H1 (cell line): ENCODE measurements at places on chromosomes 1 and 21. TPM values are rescaled to one million over a fixed set of nuclear protein-coding genes. Genes with fewer than 3 reads are reported as not detected.

DNA sequence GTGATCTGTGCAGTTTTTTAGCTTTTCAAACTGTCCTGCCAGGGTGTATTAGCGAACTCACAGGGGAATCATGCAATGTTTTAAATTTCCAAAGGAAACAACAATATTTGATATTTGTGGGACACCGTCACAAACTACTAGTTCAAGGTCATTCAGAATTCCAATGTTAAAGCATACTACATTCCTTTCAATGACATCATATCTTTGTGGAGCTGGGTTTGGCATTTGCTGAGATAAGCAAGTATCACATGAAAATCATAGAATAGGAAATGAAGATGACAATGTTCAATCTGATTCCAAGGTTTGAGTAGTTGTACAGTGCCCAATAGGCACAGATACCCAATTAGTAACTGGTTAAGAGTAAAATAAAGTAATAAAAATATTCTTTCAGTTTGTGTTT is 35.6 kb downstream of the NUF2 start:
- peaks cover 2% of the 10 kb centered on the region for H3K36me3 ChIP-seq
- no peak overlapping the region for H3K4me3 ChIP-seq
- no peak for DNase-seq
- H3K27me3 ChIP-seq, result no peaks in the 10 kb centered on the region
- no peaks in the 10 kb centered on the region for H3K4me1 ChIP-seq

GRCh38 chr1:241844593-241844992 is 3.4 kb upstream of the EXO1 start:
- peaks cover 6% of the 10 kb centered on the region; the same call in 1 of the 2 replicates for H3K4me1 ChIP-seq
- H3K27me3 ChIP-seq, result no peaks in the 10 kb centered on the region
- no peak for DNase-seq
- no peaks in the 10 kb centered on the region for H3K36me3 ChIP-seq
- no peak overlapping the region for H3K4me3 ChIP-seq

- H3K27me3 ChIP-seq, result no peaks in the 10 kb centered on the region
- no peaks in the 10 kb centered on the region for H3K36me3 ChIP-seq
- H3K27ac ChIP-seq, result no peak overlapping the region
- H3K4me1 ChIP-seq, result no peaks in the 10 kb centered on the region
- no peak overlapping the region for H3K4me3 ChIP-seq
These were observed 187.0 kb downstream of the TPR start for GRCh38 chr1:186188004-186188539.

The OR10J1 gene
- total RNA-seq, result not detected in 2 replicates

GRCh38 chr1:174676856-174677255 is 229.1 kb downstream of the GPR52 start:
- DNase-seq, result no peak
- no peak overlapping the region for H3K4me3 ChIP-seq
- no peaks in the 10 kb centered on the region for H3K36me3 ChIP-seq
- no peaks in the 10 kb centered on the region for H3K27me3 ChIP-seq

The PRRC2C gene
- 264 and 274 TPM in 2 replicates for total RNA-seq

- peak overlapping the region; percentile 74 for H3K4me3 ChIP-seq
- no peaks in the 10 kb centered on the region for H3K36me3 ChIP-seq
- H3K4me1 ChIP-seq, result peaks cover 4% of the 10 kb centered on the region
- peaks cover 68% of the 10 kb centered on the region for H3K27me3 ChIP-seq
- no peak for DNase-seq
These were observed 27.8 kb upstream of the A3GALT2 start for GRCh38 chr1:33348676-33349080.

The ELAPOR1 gene
- 1.2 TPM in 2 replicates for total RNA-seq

DNA sequence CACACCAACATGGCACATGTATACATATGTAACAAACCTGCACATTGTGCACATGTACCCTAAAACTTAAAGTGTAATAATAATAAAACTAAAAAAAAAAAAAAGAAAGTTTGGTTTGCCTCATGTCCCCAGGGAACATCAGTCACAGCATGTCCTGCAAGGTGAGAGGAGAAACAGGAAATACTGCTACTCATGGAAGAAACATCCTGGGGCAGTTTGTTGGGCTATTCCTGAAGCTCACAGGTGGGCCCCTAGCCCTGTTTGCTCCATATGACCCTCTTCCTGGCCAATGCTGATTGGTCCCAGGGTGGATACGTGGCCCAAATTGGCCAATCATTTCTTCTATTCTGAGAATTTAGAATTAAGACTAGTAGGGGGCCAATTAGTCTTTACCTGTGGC is 103.4 kb upstream of the ADAR start:
- no peak for DNase-seq
- H3K4me1 ChIP-seq, result 0 out of 2 replicates have a peak, but pooled peaks cover 4% of the 10 kb centered on the region
- no peaks in the 10 kb centered on the region for H3K36me3 ChIP-seq
- no peak overlapping the region for H3K27ac ChIP-seq
- H3K4me3 ChIP-seq, result no peak overlapping the region

DNA sequence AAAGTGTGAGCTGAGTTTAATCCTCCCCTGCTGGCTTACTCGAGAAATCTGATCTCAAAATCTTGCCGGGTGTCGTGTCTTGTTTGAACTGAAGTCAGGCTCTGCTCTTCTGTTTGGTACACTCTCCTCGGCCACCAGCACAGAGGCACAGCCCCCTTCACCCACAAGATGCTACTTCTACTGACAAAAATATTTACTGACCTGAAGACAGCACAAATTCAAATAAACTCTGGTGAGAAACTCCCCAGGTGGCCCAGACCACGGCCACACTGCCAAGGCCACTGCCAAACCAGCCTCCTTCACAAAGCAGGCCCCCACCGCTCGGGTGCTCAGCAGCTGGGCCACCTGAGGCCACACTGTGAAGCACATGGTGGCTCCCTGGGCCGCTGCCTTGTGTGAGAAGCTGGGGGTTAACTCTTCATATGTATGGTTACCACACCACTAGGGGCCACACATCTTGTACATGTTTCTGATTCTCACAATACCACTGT is 80.6 kb downstream of the TGFBR3 start:
- H3K27me3 ChIP-seq, result no peaks in the 10 kb centered on the region
- peaks cover 8% of the 10 kb centered on the region for H3K4me1 ChIP-seq
- no peaks in the 10 kb centered on the region for H3K36me3 ChIP-seq
- no peak overlapping the region for H3K27ac ChIP-seq

DNA sequence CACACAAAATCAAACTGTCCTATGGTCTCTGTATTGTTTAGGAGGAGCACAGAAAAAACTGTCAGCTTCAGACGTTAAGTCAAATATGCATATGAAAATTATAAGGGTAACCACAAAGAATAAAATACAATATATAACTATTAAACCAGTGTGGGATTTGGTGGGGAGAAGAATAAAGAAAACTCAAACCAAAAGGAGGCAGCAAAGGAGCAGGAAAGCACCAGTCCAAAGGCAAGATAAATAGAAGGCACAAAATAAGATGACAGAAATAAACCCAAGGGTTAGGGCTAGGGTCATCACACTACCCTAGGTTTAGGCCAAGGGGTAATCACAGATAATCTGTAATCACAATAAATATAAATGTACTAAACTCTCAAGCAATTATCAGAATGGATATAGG is 32.8 kb downstream of the DLGAP3 start:
- H3K27ac ChIP-seq, result no peak overlapping the region
- no peaks in the 10 kb centered on the region for H3K36me3 ChIP-seq
- no peaks in the 10 kb centered on the region for H3K27me3 ChIP-seq
- H3K4me1 ChIP-seq, result no peaks in the 10 kb centered on the region
- no peak for DNase-seq

The RPS8 gene
- 2,387 and 2,407 TPM in 2 replicates for total RNA-seq

- DNase-seq, result no peak
- H3K27me3 ChIP-seq, result no peaks in the 10 kb centered on the region
- H3K27ac ChIP-seq, result no peak overlapping the region
These were observed 180.4 kb upstream of the GALNT2 start for GRCh38 chr1:229886636-229887035.

- H3K4me1 ChIP-seq, result no peaks in the 10 kb centered on the region
- no peak overlapping the region for H3K27ac ChIP-seq
- H3K27me3 ChIP-seq, result no peaks in the 10 kb centered on the region
- DNase-seq, result no peak
These were observed 47.8 kb downstream of the GPR88 start for GRCh38 chr1:100585786-100586185.

DNA sequence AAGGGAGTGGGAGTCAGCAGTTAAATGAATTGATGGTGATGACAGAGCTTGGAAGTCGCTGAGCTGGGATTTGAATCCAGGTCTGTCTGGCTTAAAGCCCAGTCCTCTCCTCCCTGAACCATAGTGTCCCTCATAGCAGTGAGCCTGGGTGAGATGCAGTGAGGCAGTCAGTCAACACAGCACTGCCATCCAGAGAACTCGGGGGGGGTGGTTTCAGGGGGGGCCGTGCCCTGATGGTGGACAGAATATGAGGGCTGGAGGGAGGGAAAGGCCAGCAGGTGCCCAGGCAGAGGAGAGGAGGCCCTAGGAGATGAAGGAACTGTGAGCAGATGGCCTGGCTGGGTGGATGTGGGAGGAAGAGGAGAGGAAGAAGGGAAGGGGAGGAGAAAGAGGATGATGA is 405.6 kb downstream of the PTPRU start:
- no peak overlapping the region for H3K4me3 ChIP-seq
- no peaks in the 10 kb centered on the region for H3K27me3 ChIP-seq
- H3K36me3 ChIP-seq, result no peaks in the 10 kb centered on the region
- no peaks in the 10 kb centered on the region for H3K4me1 ChIP-seq

- no peak for DNase-seq
- no peak overlapping the region for H3K4me3 ChIP-seq
- H3K27ac ChIP-seq, result no peak overlapping the region
- no peaks in the 10 kb centered on the region for H3K27me3 ChIP-seq
- H3K36me3 ChIP-seq, result no peaks in the 10 kb centered on the region
These were observed 23.3 kb downstream of the SLC44A3 start for GRCh38 chr1:94843430-94843829.

The RAD54L gene
- total RNA-seq, result 47.9 and 50.3 TPM in 2 replicates

DNA sequence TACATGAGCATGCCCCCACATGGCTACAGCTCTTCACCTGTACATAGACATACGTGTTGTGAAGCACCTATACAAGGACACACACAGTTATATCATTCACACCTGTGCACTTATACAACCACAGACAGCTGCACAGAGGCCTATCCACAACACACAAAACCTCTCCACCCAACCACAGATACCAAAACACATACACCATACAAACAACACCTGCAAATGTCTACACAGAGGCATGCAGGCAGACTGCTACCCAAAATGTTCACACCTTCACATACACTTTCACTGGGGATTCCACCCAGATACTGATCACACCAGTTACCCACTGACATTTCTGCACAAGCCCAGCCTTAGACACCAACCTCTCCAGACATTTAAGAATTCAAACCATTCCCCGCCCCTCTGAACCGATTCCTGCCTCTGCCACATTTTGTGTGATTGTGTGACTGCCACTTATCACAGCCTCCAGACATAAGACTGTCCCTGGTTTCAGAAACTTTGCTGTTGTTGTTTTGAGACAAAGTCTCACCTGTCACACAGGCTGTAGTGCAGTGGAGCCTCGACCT is 2.0 kb downstream of the C1orf232 start:
- H3K4me1 ChIP-seq, result peaks cover 24% of the 10 kb centered on the region
- no peak overlapping the region for H3K27ac ChIP-seq
- H3K4me3 ChIP-seq, result no peak overlapping the region
